ENCODE measurements at places on chromosomes 1 and 21.

DNA sequence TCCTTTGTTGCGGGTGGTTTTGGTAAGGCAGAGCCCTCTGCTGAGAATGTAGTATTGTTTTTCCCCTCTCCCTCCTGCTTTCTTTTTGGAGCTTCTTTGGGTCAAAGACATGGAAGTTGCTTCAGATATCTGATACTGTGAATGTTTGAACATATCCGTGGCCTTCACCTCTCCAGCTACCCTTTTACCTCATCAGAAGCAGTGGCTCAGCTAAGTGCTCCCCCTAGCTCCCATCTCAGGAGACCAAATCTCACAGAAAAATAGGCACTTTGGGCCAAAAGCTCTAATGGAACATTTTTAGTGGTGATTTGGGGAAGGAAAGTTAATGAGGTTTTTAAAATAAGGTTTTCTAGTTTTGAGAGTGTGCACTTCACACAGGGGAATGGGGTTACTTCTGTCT lies 6.3 kb downstream of the TMEM200B start:
- no peak for DNase-seq
- peaks cover 4% of the 10 kb centered on the region for H3K4me1 ChIP-seq

DNA sequence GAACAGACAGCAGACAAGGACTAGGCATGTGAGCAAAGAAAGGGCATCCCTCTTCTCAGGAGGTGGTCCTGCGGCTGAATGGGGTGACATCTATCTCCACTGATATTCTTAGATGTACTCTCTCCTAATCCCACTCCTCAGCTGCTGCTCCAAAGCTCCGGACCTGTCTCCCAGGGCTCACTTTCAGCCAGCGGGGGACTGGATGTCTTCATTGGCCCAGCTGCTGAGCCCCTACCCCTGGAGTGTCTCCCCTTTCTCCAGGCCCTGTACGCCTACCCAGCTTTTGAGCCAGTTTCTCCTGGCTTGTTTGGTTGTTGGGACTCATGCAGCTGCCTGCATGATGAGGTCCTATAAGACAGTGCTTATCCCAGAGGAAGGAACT lies 28.8 kb upstream of the CSF1 start:
- no peaks in the 10 kb centered on the region for H3K36me3 ChIP-seq
- no peaks in the 10 kb centered on the region for H3K27me3 ChIP-seq
- DNase-seq, result no peak
- no peak overlapping the region for H3K4me3 ChIP-seq
- H3K4me1 ChIP-seq, result peaks cover 15% of the 10 kb centered on the region

GRCh38 chr1:173603056-173603591 lies at the start of gene SLC9C2:
Gene SLC9C2, minus strand, starts transcription at chr1:173603072. Its CDS starts 1,296 bp downstream, at chr1:173601776.
- H3K4me1 ChIP-seq, result no peaks in the 10 kb centered on the region
- DNase-seq, result no peak
- no peak within 1 kb of the TSS for H3K4me3 ChIP-seq
- no peaks in the 10 kb centered on the region for H3K36me3 ChIP-seq

- no peak for DNase-seq
- H3K27me3 ChIP-seq, result peaks cover 35% of the 10 kb centered on the region
- H3K4me3 ChIP-seq, result peak within 1 kb of the TSS; percentile 27
- no peaks in the 10 kb centered on the region for H3K36me3 ChIP-seq
- peaks cover 17% of the 10 kb centered on the region for H3K4me1 ChIP-seq
Observed at GRCh38 chr1:36323636-36324352, at the start of gene EVA1B. Gene EVA1B, minus strand, starts transcription at chr1:36323645. Its CDS starts 608 bp downstream, at chr1:36323037.

- DNase-seq, result no peak
- no peak overlapping the region for H3K27ac ChIP-seq
- H3K4me3 ChIP-seq, result no peak overlapping the region
- peaks cover 16% of the 10 kb centered on the region for H3K27me3 ChIP-seq
- no peaks in the 10 kb centered on the region for H3K36me3 ChIP-seq
Observed at GRCh38 chr21:17668479-17669140, 55.9 kb upstream of the BTG3 start.

GRCh38 chr1:52579415-52579814 lies 22.8 kb upstream of the GPX7 start:
- H3K27ac ChIP-seq, result no peak overlapping the region
- DNase-seq, result no peak
- H3K4me1 ChIP-seq, result no peaks in the 10 kb centered on the region

GRCh38 chr1:92989253-92989652 lies 28.0 kb upstream of the DIPK1A start:
- H3K4me3 ChIP-seq, result no peak overlapping the region
- H3K27me3 ChIP-seq, result no peaks in the 10 kb centered on the region
- no peak overlapping the region for H3K27ac ChIP-seq
- no peaks in the 10 kb centered on the region for H3K4me1 ChIP-seq

GRCh38 chr1:94068096-94068998 lies 52.6 kb downstream of the ABCA4 start:
- peaks cover 63% of the 10 kb centered on the region for H3K27me3 ChIP-seq
- no peak overlapping the region for H3K27ac ChIP-seq
- no peak overlapping the region for H3K4me3 ChIP-seq
- no peaks in the 10 kb centered on the region for H3K4me1 ChIP-seq
- no peaks in the 10 kb centered on the region for H3K36me3 ChIP-seq
